Renal cortex interstitium (tissue), 15 donors: ENCODE measurements at places on chromosomes 4 and X. TPM values are rescaled to one million over a fixed set of nuclear protein-coding genes. Genes with fewer than 3 reads are reported as not detected.

DNA sequence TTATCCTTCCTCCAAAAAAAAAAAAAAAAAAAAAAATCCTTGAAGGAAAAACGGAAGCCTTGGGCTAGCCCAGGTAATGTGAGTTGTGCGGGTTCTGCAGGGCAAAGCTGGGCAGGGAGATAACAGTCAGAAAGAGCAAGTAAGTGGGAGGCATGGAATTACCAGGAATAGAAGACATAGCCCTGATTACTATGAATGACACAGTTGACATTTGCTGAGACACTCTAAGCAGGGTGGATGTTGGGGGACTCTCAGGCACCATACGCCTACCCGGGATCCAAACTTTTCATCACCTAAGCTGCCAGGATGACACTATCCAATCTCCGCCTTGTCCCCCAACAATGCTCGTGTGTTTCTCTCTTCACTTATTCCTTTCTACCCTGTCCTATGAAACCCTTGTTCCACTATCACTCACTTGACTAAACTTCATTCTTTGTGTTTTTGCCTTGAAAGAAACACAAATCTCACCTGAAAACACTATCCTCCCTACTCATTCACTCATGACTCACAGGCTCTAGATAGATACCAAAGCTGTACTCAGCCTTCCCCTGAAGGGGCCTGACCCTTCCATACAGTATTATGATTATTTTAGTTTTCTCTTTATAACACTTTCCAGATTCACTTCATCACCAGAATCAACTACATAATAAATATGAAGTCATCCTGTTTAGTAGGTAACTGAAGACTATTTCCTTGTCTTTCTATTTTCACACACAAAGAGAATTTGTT, 158.4 kb downstream of the INPP4B start:
- no peak for DNase-seq

- no peak for DNase-seq
Observed at GRCh38 chr4:70437197-70437596, 34.8 kb upstream of the MUC7 start.

DNA sequence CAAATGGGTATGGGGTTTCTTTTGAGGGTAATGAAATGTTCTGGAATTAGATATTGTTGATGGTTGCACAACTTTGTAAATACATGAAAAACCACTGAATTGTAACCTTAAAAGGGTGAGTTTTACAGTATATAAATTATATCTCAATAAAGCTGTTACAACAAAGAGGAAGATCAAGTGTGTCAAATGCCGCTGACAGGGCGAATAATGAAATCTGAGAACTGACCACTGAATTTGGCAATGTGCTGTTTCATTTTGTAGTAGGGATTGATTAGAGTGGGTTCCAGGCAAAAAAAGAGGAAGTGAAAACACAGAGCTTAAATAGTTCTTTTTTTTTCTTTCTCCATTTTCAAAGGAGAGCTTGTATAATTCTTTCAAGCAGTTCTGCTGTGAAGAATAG, 161.1 kb upstream of the NAP1L5 start:
- no peak for DNase-seq

Gene VCX
- not detected for polyA plus RNA-seq

DNA sequence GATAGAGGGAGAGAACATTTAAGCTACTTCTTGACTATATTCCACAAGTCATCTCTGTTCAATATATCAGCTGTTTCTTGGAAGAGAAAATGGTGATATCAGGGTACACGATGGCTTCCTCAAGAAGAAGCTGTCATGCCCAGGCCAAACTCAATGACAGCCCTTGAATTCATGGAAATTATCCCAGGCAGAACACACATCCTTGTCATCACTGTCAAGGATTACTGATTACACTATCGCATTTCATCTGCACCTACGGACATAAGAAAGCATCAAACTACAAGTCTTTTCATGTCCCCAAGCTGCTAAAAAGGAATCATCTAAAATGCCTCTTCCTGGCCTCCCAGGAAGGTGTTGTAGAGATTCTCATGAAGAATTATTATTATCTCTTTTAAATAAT, 165.2 kb upstream of the SLC7A11 start:
- no peak for DNase-seq

Gene MGAT4D
- not detected for polyA plus RNA-seq

GRCh38 chr4:5822619-5823018, 70.3 kb downstream of the CRMP1 start:
- no peak for DNase-seq

- DNase-seq, result no peak
Observed at GRCh38 chr4:127881563-127881864, 821 bp downstream of the PLK4 start.

GRCh38 chrX:130106071-130106470, 4.2 kb downstream of the ELF4 start:
- no peak for DNase-seq

DNA sequence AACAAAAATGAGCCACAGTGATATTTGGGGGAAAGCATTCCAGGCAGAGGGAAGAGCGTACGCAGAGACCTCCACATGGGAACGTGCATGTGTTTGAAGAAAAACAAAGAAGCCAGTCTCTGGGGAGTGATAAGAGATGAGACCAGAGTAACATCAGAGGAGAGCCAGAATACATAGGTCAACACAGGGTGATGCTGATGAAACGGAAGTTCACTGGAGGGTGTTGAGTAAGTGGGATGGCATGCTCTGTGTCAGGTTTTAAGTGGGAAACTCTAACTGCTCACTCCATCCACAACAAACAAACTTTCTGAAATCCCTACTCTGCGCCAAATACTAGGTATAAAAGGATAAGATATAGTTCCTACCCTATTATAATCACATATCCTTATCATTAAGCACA, 110.0 kb downstream of the ARHGAP6 start:
- no peak for DNase-seq

Gene SHROOM4
- 17.4 TPM for polyA plus RNA-seq

Gene IBSP
- polyA plus RNA-seq, result not detected

Gene SLC2A9
- 11.1 TPM for polyA plus RNA-seq

DNA sequence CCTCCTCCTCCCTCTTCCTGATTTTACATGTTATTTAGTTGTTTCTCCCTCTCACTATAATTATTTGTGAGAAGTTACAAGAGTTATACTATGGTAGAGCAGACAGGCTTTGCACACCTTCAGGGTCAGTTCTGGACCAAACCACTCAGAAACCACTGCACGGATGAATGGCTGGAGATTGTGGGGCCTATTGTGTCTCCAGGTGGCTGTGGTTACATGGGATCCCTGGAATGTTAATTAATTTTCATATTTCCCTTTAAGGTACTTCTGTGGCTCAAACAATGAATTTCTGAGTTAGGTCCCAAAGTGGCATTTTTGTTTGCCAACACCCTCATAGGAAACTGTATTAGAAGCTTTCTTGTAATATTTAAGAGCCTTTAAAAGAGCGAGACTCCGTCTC, 151.9 kb downstream of the BMPR1B start:
- peak; percentile 26 for DNase-seq

Gene ETDA
- not detected for polyA plus RNA-seq

GRCh38 chr4:141195095-141195707, 25.5 kb upstream of the ZNF330 start:
- DNase-seq, result no peak

DNA sequence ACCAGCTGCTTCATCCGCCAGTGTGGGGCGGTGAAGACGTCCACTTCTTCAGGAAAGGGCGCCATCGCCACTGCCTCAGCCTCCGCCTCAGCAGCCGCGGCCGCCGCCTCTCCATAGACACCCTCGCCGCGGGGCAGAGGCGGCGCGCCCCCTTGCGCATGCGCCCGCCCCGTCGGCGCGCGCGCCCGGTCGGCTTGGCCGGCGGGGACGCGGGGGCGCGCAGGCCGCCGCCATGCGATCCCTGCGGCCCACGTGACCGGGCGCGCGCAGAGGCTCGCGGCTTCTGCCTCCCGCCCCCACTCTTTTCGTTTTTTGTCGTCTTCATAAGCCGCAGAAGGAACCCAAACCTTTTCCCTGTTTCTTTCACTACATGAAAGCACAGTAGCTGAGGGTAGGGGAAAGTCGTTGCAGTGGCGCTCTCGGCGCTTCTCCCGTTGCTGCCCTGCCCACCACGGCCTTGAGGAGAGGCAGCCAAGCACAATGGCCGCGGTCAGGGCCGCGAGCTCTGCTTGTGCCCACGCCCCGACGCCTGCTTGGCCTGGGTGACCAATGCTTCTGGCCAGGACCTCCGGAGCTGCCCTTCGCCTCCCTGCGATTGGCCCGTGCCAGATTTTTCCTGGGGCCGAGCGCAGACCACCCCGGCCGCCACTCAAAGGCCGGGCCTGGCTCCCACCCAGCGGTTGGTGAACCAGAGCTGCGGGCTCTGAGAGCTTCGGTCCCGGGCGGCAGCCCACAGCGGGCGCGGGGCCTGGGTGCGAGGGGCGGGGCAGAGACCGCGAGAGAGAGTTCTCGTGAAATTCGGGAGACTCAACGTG, at the start of gene FBXL5:
Gene FBXL5, minus strand, starts transcription at position 135 of the 815 bp plus-strand sequence. Its CDS starts 70 bp downstream, at position 65.
- DNase-seq, result peak; percentile 86

GRCh38 chrX:131646106-131646505, 102.2 kb downstream of the OR13H1 start:
- peak; percentile 25 for DNase-seq

DNA sequence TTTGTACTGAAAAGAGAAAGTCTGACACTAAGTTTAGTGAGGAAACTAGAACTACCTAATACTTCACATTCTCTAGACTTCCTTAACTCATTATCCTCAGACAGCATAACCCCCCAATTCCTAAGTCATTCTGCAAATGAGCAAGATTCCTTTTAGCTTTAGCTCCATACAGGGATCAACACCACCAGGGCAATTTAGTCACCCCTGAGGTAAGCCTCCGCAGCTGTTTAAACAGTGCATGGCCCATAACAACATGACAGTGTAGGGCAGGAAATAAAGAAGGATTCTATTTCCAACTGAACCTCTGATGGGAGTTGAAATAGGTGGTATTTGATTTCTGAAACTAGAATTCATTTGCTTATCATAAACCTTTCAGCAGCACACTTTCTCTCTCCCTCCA, 112.8 kb upstream of the DKK2 start:
- DNase-seq, result no peak

GRCh38 chrX:20254712-20255299, 11.9 kb downstream of the RPS6KA3 start:
- DNase-seq, result no peak

DNA sequence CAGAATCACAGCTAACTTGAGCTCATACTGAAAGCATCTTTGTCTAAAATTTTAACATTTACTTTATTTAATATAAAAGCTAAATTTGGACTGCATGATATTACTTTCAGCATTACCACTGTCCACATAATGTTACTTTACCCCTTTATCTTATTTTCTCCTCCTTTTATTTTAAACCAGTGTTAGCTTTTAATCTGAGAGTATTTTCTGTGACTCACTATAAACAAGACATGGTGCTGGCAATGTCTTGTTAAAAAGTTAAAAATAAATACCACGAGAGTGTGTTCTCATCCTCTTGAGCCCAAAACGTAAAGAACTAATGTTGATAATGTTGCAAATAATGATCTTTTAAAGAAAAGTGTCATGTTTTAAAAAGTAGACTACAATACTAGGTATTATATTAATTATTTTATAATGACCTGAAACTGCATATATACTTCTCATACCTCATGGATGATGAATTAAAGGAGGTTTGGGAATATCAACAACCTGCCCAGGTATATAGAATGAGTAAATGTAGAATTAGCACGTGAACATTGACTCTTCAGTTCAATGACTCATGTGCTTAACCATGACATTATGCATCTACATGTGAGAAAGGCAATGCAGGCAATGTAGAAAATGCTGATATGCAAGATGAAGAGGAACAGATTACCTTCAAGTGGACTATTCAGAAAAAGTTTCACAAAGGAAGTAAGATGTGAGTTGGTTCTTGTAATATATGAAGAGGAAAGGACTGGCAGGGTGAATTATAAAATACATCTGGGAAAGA, 454.1 kb upstream of the ADGRL3 start:
- DNase-seq, result no peak

DNA sequence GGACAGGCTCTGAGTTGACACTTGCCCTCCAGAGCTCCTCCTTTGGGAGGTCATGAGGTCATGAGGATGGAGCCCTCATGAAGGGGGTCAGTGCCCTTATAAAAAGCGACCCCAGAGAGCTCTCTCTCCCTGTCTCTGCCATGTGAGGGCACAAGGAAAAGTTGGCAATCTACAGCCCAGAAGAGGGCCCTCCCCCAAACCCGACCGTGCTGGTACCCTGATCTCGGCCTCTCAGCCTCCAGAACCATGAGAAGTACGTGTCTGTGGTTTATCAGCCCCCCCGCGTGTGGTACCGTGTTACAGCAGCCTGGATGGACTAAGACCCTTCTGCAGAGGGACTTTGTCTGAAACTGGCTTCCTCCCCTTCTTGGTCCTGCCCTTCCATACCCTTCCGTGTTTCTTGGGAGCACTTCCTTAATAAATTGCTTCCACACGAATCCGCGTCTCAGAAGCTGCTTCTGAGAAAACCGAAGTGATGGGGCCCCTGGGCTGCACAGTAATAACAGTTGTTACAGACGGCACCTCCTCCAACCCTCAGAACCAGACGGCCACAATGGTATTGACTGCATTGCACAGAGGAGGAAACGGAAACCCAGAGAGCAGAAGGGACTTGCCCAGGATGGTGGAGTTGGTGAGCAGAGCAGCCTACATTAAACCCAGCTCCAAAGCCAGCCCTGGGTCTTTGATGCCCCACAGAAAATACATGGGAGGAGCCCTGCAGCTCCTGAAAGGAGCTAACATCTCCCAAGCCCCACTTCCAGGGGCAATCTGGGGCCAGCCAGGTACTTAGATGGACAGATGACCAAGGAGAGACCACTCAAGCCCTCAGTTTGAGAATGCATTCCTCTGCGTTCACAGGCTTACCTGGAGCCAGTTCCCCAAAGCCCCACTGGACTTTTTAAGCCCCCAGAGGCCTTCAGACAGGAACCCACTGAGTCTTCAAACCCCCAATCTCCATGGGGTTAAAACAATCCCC, 242.7 kb downstream of the BCOR start:
- no peak for DNase-seq

GRCh38 chrX:11346121-11346682, 53.0 kb downstream of the AMELX start:
- DNase-seq, result no peak

- DNase-seq, result no peak
Observed at GRCh38 chrX:154441984-154442707, 1.8 kb upstream of the FAM50A start.

Gene APLN
- polyA plus RNA-seq, result 5.1 TPM

- DNase-seq, result no peak
Observed at GRCh38 chrX:103739421-103739820, 28.7 kb downstream of the TMEM31 start.

DNA sequence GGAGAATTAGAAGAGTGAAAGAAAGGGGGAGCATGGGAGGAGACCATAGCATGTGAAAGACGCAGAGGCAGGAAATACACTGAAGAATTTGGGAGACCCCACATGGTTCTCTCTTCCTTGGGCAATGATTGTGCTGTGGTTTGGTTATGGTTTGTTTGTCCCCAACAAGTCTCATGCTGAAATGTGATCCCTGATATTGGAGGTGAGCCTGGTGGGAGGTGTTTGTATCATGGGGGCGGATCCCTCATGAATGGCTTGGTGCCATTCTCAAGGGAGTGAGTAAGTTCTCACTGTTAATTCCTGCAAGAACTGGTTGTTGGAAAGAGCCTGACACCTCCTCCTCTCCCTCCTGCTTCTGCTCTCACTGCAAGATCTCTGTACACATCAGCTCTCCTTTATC, 78.6 kb upstream of the RAI2 start:
- no peak for DNase-seq
